Effector memory CD8-positive, alpha-beta T cell (primary cell): ENCODE measurements at places on chromosomes 16 and 17.

DNA sequence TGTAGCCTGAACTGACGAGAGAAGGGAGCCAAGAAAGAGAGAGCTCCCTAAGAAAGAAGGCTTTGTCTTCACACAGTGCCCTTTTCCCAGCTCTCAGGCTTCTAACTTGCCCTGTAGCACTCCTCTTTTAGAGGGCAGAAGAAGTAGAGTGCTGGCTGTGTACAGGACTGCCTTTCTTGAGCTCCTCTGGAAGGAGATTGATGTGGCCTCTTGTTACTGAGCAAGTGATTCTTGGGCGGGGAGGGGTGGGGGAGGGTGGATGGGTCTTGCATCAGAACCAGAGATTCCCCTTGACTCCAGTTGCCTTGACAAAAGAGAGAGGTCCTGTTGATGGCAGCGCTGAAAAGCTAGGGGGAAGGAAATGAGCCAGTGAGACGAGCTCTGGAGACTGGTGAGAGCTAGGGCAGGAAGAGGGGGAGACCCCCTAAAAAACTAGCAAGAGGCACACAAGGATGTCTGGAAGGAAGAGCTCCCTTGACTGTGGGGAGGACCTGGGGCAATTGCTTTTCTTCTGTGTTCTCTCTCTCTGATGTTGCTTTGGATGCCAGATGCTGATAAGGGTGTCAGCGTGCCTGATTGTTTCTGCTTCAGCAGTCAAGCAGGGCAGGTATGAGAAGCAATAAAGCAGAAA, 18.4 kb downstream of the GPR179 start:
- DNase-seq = no peak

GRCh38 chr17:73313526-73314127, 1.8 kb upstream of the CDC42EP4 start:
- DNase-seq = no peak

GRCh38 chr17:8272421-8272820, 16.0 kb upstream of the RANGRF start:
- DNase-seq = no peak

GRCh38 chr16:27515874-27516353, 33.8 kb downstream of the GTF3C1 start:
- peak; percentile 12 for DNase-seq

DNA sequence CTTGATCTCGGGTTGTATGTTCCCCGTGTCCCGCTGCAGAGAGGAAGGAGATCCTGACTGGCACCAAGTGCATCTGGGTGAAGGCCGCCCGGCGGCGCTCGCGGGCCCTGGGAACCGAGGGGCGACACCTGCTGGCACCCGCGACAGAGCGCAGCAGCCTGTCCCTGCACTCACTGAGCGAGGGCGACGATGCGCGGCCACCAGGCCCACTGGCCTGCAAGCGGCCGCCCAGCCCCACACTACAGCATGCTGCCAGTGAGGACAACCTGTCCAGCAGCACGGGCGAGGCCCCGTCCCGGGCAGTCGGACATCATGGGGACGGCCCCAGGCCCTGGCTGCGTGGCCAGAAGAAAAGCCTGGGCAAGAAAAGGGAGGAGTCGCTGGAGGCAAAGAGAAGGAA, 7.5 kb downstream of the BTBD17 start:
- peak; percentile 56 for DNase-seq

DNA sequence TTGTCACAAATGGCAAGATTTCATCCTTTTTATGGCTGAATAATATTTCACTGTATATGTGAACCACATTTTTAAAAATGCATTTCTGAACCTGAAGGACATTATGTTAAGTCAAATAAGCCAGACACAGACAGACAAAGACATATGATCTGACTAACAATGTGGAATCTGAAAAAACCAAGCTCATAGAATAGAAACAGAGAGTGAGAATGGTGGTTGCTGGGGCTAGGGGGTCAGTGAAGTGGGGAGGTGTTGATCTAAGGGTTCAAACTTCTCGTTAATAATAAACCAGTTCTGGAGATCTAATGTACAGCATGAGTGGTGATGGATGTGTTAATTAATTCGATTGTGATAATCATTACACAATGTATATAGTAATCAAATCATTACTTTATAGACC, 475.1 kb downstream of the WWOX start:
- DNase-seq = no peak

DNA sequence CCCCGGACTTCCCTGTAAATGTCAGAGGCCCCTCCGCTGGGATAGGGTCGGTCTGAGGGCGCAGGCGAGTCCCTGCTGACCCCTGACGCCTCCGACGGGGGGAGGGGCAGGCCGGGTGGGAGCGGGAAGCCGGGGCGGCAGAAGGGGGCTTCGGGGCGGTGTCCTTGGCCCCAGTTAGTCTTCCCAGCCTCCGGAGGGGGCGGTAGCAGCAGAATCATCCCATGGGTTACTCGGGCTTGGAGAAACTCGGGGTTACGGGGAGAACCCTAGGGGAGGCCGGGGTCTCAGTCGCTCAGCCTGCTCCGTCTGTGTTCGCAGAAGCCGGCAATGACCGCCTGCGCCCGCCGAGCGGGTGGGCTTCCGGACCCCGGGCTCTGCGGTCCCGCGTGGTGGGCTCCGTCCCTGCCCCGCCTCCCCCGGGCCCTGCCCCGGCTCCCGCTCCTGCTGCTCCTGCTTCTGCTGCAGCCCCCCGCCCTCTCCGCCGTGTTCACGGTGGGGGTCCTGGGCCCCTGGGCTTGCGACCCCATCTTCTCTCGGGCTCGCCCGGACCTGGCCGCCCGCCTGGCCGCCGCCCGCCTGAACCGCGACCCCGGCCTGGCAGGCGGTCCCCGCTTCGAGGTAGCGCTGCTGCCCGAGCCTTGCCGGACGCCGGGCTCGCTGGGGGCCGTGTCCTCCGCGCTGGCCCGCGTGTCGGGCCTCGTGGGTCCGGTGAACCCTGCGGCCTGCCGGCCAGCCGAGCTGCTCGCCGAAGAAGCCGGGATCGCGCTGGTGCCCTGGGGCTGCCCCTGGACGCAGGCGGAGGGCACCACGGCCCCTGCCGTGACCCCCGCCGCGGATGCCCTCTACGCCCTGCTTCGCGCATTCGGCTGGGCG, 542 bp downstream of the GUCY2D start:
- no peak for DNase-seq

GRCh38 chr17:47205419-47205963, 3.7 kb upstream of the MYL4 start:
- peak; percentile 58 for DNase-seq

DNA sequence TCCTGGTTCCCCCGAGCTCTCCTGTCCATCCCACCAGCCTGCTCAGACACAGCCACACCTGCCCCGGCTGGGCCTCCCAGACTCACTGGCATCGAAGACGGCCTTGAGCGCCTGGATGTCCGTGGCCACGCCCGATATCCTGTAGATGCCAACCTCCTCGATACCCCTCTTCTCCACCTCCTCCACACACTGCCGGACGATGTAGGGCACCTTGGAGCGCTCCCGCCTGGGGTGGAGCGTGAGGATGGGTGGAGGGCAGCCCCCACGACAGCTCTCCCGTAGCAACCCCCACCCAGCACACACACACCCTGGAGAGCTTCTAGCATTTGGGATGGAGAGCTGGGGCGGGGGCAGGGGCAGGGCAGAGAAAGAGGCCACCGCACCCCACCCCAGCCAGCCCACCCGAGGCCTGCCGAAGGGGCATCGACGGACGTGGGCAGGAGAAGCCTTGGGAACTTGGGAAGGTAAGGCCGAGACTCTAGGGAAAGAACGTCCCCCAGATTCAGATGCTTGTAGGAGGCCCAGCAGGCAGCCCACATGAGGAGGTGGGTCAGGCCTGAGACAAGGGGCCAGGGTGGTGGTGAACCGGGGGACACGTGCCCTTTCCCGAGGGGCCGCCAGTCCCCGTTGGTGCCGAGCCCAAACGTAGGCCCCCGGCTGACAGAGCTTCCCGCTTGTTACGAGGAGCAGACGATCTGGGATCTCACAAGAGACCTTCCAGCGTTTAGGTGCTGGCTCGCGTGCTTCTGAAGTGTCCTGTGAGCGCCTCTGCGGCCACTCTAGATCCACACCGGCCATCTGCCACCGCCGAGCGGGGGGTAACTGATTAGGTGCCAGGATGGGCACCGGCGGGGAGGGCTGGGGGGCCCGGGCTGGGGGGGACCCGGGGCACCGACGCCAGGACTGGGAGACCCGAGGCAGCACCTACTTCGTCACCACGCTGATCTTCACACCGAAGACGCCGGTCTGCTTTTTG, 15.1 kb downstream of the TIMM22 start:
- DNase-seq = no peak

GRCh38 chr16:66621973-66622372, 17.5 kb downstream of the CMTM3 start:
- DNase-seq = no peak

DNA sequence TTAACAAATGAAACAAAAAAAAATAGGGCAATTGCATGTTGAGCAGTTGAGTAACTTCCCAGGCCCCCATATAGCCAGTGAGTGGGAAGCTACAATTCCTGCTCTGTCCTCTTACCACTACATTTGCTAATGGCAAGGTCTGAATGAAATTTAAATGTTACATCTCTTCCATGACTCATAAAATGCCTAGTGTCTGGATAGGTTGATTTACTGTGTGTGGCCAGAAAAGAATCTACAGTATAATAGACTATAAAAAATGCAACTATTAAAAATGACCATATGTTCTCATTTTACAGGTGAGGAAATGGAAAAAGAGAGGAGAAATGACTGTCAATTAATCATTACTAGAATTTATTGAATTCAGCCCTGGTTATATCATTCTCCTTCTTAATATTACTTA, 1199.3 kb downstream of the CDH11 start:
- DNase-seq = no peak

DNA sequence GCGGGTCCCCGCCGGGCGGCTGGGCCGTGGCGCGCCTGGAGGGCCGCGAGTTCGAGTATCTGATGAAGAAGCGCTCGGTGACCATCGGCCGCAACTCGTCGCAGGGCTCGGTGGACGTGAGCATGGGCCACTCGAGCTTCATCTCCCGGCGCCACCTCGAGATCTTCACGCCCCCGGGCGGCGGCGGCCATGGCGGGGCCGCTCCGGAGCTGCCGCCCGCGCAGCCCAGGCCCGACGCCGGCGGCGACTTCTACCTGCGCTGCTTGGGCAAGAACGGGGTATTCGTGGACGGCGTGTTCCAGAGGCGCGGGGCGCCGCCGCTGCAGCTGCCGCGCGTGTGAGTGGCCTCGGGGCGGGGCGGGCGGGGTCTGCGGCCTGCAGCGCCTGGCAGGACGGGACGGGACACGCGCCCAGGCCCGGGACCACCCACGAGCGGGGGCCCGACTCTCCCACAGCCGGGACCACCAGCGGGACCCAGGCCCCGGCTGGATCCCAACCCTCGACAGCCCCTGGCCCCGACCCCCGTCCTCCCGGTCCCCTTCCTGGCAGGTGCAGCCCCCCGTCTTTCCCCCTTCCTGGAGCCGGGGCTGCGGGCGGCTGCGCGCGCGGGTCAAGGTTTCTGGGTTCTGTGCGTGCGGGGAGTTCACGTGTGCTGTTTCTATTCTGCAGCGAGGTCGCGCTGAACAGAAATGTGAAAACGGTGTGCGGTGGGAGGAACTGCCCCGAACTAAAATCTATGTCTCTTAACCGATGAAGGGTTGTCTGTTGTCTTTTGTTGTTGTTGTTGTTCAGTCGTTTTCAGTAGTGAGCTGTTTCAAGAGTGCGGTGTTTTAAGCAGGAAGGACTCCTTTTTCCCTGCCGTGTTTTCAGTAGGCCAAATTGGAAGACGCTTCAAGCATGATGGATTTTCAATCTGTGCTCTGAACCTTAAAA, 705 bp downstream of the FOXK2 start:
- DNase-seq = peak; percentile 48

DNA sequence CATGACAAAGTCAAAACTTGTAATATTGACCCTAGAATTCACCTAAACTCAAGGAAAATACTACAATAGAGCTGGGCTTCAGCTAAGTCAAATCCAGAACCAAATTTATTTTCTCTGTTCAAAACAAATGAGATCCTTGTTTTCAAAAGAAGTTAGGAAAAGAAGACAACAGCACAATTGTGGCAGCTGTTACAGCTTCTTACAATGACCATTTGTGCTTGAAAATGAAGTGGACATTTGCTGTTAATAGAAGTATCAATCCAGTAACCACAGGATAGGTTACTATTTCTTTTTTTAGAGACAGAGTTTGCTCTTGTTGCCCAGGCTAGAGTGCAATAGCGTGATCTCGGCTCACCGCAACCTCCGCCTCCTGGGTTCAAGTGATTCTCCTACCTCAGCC, 44.4 kb downstream of the APPBP2 start:
- no peak for DNase-seq

DNA sequence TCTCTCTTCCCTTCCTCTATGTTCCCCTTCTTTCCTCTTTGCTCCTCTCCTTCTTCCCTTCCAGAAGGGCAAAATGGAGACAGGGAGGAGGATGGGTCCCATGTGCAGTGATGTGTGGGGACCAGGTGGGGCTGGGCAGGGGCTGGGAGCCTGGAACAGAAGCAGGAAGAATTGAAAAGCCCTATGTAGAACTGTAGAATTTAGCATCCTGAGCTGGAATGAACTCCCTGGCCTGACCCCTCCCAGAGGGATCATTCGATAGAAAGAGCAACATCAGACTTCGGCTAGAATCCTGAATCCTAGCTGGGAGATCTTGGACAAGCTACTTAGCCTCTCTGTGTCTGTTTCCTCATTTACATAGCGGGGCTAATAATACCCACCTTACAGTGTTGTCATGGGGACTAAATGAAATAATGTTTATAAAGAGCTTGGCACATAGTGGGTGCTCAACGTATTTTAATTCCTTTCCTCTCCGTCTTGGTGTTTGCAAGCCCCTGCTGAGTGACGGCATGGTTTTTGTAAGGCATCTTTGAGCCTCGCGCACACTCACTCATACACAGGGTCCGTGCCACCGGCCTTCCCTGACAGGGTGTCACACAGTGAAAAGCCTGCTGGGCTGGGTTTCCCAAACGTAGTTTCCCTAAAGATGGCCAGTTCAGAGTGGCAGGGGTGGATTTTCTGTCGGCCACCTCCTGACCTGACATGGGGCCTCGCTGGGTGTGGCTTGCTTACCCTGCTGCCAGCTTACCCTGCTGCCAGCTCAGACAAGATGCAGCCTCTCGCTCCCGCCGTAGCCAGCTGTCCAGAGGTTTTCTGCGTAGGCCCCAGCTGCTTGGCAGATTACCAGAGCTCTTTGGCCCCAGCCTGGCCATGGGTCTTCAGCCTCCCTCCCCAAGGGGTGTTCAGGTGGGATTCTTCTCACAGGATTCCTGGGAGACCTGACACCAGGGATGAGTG, 6.1 kb upstream of the ARHGAP23 start:
- DNase-seq = no peak

DNA sequence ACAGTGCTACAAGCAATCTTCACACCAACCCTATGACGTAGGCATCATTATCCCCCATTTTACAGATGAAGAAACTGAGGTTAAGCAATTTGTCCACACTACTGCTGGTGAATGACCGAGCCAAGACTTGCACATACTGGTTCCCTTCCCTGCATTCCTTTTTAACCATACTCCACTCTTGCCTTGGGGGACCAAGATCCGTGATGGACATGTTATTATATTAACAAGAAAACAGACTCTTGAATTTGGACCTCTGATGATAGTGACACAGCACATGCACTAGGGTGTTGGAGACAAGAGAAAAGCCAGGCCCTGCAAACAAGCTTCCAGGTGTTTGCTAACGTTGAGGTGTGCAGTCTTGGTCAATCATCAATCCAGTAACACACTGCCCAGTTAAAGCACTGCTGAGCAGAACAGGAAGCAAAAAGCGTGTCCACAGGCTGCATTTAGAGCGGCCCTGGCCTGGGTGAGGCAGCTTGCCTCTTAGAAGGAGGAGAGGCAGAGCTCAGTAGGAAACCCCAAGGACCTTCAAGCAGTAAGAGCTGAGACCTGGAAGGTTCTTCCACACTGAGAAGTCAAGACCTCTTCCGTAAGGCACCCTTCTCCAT, 36.7 kb downstream of the HNF1B start:
- DNase-seq = no peak
